ENCODE measurements at places on chromosomes 16 and 17. TPM values are rescaled to one million over a fixed set of nuclear protein-coding genes. Genes with fewer than 3 reads are reported as not detected.

ZNF205 gene
- 29.9 TPM for total RNA-seq

C16orf92 gene
- total RNA-seq, result not detected

MGAT5B gene
- 0.97 TPM for total RNA-seq

DPEP1 gene
- total RNA-seq, result not detected
